ELR (cell line): ENCODE measurements at places on chromosomes 5 and 9.

- DNase-seq, result no peak
These were observed 255.3 kb downstream of the FSTL4 start for GRCh38 chr5:133356984-133357421.

- no peak for DNase-seq
These were observed 174.8 kb downstream of the FAM114A2 start for GRCh38 chr5:153863951-153864350.

- peak; percentile 71 for DNase-seq
These were observed 887 bp downstream of the PTPDC1 start for GRCh38 chr9:94085062-94085639.

DNA sequence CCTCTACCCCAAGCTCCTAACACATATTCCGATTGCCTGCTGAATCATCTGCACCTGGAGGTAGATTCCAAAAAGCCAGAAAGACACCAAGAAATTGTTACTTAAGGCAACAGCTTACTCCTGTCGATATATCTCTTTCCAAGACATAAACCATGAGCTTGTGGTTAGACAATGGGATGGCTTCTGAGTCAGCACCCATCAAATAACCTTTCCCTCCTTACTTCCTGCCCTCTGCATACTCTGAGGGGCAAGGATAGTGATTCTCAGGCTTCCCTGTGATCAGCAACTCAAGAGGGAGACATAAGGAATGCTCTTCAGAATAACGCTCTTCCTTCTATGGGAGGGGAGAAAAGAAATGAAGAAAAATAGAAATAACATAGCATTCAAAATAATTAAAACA lies 70.9 kb downstream of the TMEM215 start:
- DNase-seq, result peak; percentile 13

GRCh38 chr9:136719195-136719880 lies 7.0 kb downstream of the DIPK1B start:
- no peak for DNase-seq

DNA sequence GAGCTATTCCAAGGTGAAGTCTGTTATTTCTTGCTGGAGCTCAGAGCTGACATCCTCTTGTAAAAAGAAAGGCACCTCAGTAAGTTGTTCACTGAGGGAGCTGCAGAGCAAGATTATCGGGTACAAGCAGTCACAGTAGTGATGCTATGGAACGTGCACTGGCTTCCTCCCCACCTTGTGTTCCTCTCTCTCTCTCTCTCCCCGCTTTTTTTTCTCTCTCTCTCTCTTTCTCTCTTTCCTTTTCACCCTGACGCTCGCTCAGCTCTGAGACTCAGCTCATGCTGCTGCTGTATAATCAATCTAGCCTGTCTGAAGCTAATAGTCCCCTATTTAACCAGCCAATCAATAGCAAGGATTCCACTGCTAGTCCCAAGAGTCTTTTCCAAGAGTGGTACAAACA lies 587.6 kb upstream of the CDH18 start:
- DNase-seq, result peak; percentile 15

DNA sequence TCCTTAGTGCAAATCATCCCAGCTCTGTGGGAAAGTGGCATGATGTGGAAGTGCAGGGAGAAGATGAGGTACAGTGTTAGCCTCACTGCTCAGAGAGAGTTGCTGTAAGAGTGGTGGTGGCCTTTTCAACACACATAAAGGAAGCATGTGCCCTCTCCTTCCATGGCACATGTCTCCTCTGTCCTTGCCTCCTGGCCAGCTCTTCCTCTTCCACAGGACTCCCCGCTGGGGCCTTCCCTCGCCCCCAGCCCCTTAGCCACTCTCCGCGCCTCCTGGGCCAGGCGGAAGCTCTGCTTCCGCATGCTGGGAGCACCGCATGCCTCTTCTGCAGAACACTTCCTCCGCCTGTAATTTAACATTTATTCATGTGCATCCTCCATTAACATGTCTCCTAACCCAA lies 4.8 kb upstream of the KCNMB1 start:
- no peak for DNase-seq

DNA sequence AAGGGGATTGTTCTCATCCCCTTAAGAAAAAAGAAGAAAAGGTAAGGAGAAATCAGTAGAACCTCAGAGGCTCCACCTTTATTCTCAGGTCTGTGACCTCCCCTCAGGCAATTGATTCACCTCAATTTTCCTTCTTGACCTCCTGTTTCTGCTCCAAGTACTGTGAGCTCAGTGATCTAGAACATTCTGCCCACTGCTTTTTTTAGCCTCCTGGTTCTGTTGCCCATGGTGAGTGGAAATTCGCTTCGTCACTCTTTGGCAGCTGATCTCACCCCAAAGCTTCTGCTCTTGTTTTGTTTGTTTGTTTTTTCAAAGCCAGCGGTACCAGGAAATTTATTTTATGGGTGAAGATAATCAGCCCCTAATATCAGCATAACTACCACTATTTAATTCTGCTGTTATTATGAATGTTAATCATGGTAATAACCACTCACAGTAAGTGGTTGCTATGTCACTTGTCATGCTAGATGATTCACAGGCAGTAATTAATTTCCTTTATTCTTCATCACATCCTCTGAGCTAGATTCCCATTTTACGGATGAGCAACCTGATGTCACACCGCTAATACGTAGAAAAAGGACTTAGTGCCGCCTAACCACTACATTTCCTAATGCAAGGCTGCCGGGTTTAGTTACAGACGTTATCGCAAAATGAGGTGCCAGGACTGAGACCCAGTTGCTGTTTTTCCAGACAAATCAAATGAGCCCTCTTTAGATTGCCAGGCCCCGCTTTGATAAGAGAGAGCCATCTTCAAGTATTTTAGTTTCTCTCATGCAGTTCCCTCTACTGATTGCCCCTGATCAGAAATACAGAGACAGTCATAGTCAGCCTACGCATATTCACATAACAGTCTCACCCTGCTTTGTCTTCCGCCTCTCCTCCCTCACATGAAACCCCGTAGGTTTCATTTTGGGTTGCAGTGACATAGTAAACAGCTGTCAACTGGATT lies 78.2 kb downstream of the CYFIP2 start:
- DNase-seq, result no peak

GRCh38 chr5:143930561-143930960 lies 118.6 kb downstream of the HMHB1 start:
- no peak for DNase-seq

- DNase-seq, result no peak
These were observed 7.9 kb upstream of the NFIL3 start for GRCh38 chr9:91431485-91431884.

- peak; percentile 96 for DNase-seq
These were observed 305.1 kb upstream of the RGMB start for GRCh38 chr5:98468188-98468869.

DNA sequence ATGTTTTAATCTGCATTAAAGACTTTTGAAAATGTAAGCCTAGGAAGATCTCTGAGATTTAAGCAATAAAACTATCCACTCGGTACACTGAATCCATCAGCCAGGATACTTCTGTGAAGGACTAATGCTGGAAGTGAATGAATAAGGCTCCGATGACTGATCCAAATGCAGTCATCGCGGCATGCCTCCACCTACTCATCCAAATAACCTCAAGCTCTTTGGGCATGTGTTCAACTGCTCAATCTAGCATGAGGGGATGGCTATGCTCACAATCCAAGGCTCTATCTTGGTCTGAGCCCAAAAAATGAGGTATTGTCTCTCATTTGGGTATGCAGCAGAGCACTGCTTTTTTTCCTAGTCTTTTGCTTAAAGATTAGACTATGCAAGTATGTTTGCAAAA lies 19.2 kb downstream of the MARCHF3 start:
- peak; percentile 97 for DNase-seq

GRCh38 chr5:174159327-174160114 lies 114.0 kb downstream of the NSG2 start:
- DNase-seq, result peak; percentile 62

DNA sequence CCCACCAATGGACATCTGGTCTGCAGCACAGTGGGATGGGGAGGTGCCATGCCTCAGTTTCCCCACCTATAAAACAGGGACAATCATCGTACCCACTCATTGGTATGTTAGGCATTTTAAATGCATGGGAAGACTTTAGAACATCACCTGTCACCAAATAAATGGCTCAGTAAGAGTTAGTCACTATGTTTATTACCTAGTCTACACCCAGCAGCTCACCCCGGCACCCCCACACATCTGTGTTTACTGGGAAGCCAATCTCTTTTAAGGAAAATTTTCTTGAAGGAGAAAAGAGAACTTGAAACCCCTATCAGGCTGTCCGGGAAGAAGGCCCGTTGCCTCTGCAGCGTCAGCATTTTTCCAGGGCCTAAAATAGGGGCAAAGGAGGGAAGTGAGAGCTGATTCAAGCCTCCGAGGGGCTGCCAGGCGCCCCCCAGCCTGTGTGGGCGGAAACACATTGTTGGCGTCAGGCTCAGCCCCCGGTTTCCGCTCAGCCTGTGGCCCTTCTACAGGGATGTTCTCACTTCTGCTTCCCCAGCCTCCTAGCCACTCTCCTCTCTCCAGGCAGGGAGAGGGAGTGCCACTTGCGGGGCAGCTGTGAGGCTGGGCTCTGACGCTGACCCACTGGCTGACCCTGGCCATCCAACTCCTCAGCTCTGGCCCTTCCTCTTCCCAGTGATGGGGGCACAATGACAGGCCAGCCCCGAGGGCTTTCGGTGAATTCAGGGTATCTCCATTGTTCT lies 4.6 kb downstream of the CSF1R start:
- DNase-seq, result no peak

- peak; percentile 59 for DNase-seq
These were observed 58.8 kb downstream of the SH3PXD2B start for GRCh38 chr5:172395483-172395882.

DNA sequence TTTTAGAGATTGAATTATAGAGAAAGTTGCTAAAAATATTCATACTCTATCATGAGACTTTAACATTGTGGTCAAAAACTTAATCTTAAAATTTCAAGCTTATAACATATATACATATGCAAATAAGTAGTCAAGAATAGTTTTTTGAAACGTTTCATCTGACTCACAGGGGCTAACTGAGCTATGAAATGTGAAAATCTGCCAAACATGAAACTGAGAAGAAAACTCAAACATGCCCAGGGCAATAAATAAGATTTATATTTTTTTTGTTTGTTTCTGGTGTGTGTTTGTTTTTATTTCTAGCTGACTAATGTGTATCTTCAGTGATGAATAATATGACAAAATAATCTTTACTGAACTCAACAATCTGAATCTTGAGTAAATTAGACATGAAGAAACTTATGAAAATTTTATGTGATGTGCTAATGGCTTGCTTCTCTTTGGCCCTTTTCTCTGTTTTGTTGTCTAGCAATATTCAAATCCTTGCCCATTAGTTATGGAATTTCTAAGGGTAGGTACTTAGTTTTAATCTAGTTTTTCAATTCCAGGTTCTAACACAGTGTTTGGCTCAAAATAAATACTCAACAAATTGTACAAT lies 99.9 kb downstream of the FAM174A start:
- peak; percentile 41 for DNase-seq

DNA sequence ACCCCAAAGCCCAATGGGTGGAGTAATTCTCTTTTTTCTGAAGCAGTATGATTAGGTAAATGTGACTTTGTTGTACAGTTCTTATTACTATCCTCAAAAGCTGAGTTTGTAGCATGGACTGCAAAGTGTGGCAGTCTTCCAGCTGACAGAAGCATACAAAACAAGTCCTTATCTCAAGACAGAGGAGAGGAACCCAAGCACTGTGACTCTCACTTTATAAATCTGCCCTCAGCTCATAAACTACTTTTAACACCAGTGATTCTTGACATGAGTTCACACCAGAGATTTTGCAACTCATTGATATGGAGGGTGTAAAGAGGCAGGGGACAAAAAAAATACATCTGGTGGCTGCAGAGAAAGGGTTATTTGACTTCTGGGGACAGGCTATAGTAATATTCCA lies 251.6 kb downstream of the NTRK2 start:
- DNase-seq, result no peak

GRCh38 chr9:107213561-107214028 lies 69.5 kb upstream of the RAD23B start:
- peak; percentile 95 for DNase-seq

- DNase-seq, result no peak
These were observed 35.1 kb upstream of the JADE2 start for GRCh38 chr5:134490255-134490924.

DNA sequence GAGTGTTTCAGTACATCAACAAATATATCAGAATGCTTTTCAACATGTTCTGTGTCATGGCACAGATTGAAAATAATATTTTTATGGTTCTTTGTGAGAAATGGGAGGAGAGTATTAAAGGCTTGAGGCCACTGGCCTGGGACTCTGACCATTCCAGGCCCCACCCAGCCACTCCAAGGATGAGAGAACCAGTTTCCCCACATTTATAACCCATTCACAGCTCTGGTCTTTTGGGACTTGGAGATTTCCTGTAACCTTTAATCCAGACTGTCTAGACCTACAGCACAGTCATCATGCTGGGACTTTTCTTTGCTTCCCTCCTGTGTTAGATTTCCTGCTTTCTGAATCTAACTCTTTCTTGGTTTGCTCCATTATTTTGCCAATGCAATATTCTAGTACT lies 389.6 kb downstream of the KIAA0825 start:
- no peak for DNase-seq

GRCh38 chr5:95730730-95731570 lies at the start of gene RHOBTB3:
RHOBTB3 (plus strand) TSS chr5:95731336; CDS start chr5:95731683, 347 bp downstream.
- DNase-seq, result peak; percentile 95

DNA sequence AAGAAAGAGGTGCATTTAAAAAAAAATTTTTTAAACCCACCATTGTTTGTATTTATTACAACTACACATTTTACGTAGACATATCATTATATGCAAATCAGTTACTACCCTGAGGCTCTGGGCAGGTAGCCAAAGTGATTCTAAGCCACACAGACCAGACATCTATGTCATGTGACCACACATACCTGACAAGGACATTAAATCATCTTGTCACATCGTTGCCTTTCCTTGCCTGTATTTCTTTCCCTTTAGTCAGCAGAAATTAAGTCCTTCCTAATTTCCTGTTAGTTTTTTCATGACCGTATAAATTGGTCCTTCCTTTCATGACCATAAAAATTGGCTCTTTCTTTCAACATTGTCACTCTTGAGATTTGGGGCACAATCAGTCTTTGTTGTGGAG lies 134.2 kb upstream of the MARCHF11 start:
- DNase-seq, result no peak

DNA sequence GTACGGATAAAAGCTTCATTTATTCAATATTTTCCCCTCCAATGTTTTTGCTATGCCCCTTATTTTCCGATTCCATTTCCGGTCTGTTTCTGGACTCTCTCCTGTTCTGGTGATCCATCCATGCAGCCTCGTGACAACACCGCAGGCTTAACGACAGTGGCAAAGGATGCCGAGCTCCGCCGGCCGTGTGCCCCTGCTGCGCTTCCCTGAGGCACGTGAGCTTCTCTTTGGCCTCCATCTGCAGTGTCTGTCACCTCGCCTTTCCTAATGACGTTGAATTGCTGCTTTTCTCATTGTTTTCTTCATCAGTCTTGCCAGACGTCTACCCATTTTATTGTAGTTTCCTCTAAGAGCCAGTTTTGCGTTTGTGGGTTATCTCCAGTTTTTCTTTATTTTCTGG lies 28.7 kb downstream of the SURF6 start:
- no peak for DNase-seq

DNA sequence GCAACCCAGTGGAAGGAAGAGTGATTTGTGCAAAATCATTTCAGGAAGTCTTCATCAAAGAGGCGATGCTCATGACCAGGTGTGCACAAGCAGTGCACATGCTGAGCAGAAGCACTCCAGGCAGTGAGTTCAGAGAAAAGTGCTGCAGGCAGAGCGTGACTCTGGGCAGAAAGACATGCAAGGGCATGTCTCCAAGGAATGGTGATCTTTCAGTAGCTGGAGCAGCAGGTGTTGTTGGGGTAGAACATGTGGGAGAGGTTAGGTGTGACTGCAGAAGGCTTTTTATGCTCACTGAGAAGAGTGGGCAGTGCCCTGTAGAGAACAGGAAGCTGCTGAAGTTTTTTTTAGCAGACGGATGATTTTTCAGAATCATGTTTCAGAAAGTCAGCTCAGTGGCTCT lies 545.4 kb upstream of the TLE4 start:
- DNase-seq, result no peak

GRCh38 chr5:170443624-170444023 lies 54.5 kb upstream of the KCNMB1 start:
- DNase-seq, result no peak
